ENCODE measurements at places on chromosomes 1 and 21. TPM values are rescaled to one million over a fixed set of nuclear protein-coding genes. Genes with fewer than 3 reads are reported as not detected.

DNA sequence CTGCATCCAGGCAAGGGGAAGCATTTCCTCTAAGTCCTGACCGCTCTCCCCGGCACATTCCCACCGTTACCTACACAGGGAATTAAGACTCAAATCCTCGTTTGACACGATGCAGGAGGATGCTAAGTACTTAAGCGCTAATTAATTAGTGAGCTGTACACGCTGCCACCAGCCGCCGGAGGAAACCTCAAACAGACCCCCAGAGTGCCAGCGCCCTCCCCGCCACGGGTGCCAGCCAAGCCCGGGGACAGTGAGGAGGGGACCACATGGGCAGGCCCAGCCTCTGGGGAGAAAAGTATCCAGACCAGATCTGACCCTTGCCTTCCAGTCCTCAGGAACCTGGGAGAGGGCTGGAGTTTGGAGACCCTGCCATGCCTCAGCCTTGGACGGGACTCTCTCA is 17.4 kb upstream of the CASZ1 start:
- no peaks in the 10 kb centered on the region for H3K4me1 ChIP-seq
- no peaks in the 10 kb centered on the region for H3K36me3 ChIP-seq
- peaks cover 40% of the 10 kb centered on the region for H3K27me3 ChIP-seq

DNA sequence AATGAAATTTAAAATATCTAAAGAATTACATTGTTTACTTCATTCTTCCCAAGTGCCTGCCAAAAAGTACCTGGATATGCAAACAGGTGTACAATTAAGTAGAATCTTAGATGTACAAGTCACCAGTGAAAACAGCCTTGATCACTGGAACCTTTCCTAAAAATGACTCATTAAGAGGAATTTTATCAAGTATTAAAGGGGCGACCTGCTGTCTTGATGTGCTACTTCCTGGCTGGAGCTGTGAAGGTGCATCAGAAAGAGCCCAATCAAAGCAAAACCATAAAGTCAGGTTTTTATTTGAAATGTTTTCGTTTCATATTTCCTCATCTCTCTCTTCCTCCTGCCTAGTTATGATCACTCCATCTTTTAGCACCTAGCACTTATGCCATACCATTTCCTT is 33.4 kb downstream of the IFI44 start:
- H3K36me3 ChIP-seq = no peaks in the 10 kb centered on the region
- DNase-seq = no peak
- H3K4me3 ChIP-seq = no peak overlapping the region
- H3K27me3 ChIP-seq = no peaks in the 10 kb centered on the region
- no peak overlapping the region for H3K27ac ChIP-seq
- H3K4me1 ChIP-seq = peaks cover 7% of the 10 kb centered on the region

GRCh38 chr1:60222360-60223115 is 149.0 kb upstream of the C1orf87 start:
- H3K4me1 ChIP-seq = no peaks in the 10 kb centered on the region
- no peak overlapping the region for H3K4me3 ChIP-seq
- no peak overlapping the region for H3K27ac ChIP-seq
- H3K36me3 ChIP-seq = no peaks in the 10 kb centered on the region

DNA sequence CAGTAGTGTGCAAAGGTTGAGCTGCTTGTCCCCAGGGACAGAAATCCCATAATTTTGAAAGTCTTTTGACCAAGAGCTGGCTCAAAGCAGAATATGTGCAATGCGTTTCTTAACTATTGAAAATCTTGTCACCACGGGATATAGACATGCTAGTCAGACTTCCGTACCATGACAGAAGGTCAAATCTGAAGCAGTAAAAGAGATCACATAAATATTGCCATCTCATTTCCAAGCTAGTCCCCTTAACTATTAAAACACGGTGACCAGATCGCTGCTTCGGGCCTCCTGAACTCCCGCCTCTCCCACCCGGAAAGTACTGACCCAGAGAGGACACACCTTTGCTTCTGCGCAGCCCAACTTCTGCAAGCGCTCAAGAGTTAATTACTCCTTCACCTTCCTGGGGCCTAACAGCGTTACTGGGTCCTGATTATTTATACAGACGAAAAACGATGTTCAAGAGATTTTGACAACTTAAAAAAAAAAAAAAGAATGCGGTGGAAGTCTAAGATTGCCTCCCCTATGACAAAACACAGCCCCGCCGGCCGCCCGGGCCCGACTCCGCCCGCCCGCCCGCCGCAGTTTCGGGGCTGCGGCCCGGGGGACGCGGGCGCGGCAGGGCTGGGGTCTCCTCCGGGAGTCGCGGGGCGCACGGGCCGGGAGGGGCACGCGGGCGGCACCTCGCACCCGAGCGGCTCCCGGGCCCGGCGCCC is 692 bp downstream of the SORT1 start:
- no peak for DNase-seq
- peaks cover 44% of the 10 kb centered on the region for H3K4me1 ChIP-seq
- H3K36me3 ChIP-seq = peaks cover 2% of the 10 kb centered on the region

GRCh38 chr1:66834926-66835325 is 33.9 kb upstream of the INSL5 start:
- no peaks in the 10 kb centered on the region for H3K27me3 ChIP-seq
- H3K36me3 ChIP-seq = no peaks in the 10 kb centered on the region
- H3K4me1 ChIP-seq = no peaks in the 10 kb centered on the region
- no peak overlapping the region for H3K27ac ChIP-seq
- DNase-seq = no peak

Gene RIMS3
- total RNA-seq = 4.3 TPM

Gene PKN2
- 37.5 TPM for total RNA-seq

Gene MFAP2
- total RNA-seq = 132 TPM
